ENCODE measurements at places on chromosomes 4 and X. TPM values are rescaled to one million over a fixed set of nuclear protein-coding genes. Genes with fewer than 3 reads are reported as not detected.

The SEC24D gene
- total RNA-seq: 45.4 TPM

DNA sequence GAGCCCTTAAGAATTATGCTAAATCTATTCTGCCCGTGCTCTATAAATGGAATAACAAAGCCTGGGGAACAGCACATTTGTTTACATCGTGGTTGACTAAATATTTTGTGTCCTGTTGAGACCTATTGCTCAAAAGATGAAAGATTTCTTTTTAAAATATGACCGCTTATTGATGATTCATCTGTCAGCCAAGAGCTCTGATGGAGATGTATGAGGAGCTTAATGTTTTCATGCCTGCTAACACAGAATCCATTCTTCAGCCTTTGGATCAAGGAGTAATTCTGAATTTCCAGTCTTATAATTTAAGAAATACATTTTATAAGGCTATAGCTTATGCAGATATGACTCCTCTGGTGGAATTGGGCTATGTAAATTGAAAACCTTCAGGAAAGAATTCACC lies 271.3 kb upstream of the FAT4 start:
- no peak for DNase-seq

DNA sequence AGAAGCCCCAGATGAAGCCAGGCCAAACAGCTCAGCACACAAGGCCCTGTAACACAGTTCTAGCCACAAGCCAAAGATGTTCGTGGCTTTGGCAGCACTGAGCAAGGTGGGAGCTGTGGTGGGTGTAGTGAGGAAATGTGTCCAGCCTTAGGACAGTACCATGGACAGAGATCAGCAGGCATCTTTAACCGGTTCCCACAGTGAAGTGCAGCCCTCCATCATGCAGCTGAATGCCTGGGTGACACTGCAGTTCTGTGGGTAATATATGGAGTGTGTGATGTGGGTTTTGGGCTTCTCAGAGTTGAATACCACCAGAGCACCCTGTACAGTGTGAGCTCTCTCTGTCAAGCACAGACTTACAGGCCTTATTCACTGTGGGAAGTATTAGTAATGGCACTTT lies 6.0 kb upstream of the NEXMIF start:
- peak; percentile 25 for DNase-seq

The CENPE gene
- 2.5 TPM for total RNA-seq

GRCh38 chr4:150580306-150580705 lies 1.6 kb upstream of the MAB21L2 start:
- peak; percentile 62 for DNase-seq

DNA sequence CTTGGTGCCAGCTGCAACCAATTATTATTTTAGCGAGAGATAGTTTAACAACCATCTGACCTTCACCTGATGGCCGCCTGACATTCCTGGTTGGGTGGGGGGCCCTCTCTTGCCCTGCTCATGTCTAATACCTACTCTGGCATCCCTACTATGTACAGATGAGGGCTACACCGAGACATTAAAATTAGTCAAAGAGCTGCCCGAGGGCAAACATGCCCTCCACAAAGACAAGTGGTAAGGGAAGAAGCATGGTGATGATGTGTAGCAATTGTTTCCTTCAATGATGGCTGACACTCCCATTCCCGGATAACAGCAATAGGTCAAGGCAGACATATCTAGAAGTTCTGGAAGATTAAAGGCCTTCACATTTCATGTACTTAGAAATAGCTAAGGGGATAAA lies 49.6 kb downstream of the MAP7D3 start:
- no peak for DNase-seq

All from kidney (tissue), 22 donors.